Activated T-helper 1 cell treated with anti-CD3 and anti-CD28 coated beads, Interleukin-12 subunit alpha, Interleukin-12 subunit beta, Interleukin-2, Interleukin-4 antibody, amounts not matched to agents 30 ng/mL and 10 ng/mL and 1 ng/mL, durations not matched to agents 14 hours and 24 hours and 36 hours (primary cell): ENCODE measurements at places on chromosomes 6 and 20.
A peak's percentile ranks its signal among the peaks of the same experiment; 100 is the strongest.

DNA sequence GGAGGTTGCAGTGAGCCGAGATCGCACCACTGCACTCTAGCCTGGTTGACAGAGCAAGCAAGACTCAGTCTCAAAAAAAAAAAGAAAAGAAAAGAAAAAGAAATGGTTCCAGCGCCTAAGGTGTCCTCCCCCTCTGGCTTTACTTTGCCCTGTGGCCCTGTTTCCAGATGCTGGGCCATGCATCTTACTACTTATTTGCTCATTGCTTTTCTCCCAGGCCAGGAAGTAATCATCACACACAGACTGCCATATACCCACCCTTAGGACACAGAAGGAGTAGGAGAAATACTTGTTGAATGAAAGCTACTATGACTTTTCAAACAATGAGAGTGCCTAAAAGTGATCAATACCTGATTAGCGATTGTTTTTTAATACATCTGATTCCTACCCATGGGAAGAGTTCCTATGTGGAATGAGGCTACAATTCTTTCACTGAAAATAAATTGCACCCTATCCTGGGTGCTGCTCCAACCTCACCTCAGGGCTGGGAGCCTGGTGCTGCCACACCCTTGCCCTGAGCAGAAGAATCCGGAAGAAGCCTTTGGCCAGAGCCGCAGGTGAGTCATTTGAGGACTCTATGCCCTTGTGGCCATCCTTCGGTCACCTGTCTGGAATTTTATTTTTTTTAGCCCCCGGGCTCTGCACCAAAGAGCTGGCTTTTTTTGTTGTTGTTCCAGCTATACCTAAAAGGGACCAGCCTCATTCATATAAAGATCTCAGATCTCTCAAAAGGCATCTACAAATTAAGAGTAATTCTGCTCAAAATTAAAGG, 22.7 kb upstream of the TFAP2C start:
- H3K4me3 ChIP-seq: no peak overlapping the region
- H3K4me1 ChIP-seq: no peaks in the 10 kb centered on the region
- H3K27ac ChIP-seq: no peak overlapping the region

- H3K4me1 ChIP-seq: no peaks in the 10 kb centered on the region
- H3K36me3 ChIP-seq: peaks cover 30% of the 10 kb centered on the region
- H3K27ac ChIP-seq: no peak overlapping the region
- no peak for DNase-seq
- no peak overlapping the region for H3K4me3 ChIP-seq
- H3K27me3 ChIP-seq: no peaks in the 10 kb centered on the region
These were observed 11.6 kb downstream of the GSS start for GRCh38 chr20:34943808-34944567.

DNA sequence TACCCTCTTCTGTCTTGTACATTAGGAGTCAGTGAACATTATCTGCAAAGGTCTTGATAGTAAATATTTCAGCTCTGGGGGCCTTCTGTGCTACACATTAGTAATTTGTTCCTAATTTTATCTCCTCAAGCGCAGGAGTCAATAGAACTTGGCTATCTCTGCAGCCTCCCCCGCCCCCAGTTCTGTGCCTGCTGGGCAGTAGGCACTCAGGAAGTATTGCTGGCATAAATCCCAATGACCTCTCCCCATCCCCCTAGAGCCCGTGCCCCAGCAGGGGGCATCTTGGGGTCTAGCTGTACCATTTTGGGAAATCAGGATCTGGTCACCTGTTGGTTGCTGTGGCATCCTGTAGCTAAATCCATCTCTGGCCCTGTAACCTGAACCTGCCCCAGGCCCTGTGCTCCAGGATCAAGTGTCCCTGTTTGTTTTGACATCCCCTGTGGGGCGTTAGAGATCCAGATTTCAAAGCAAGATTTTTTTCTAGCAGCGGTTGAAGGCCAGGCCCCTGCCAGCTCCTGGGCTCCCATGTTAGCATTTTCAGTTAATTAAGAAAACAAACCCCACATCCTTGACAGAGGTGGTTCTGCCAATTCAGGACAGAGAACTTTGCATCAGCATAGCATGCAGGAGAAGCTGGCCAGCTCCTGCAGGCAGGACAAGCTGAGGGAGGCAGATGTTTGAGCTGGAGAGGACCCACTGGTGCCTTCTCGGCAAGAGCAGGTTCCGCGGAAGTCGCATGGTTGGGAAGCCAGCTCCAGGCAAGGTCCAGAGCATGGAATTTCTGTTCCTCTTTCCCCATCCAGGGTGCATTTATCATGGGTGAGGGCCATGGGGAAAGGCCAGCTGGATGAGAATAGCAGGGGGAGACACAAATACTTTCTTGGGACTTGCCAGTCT, 32.1 kb downstream of the DAAM2 start:
- no peaks in the 10 kb centered on the region for H3K36me3 ChIP-seq
- H3K4me1 ChIP-seq: no peaks in the 10 kb centered on the region
- DNase-seq: no peak
- H3K27me3 ChIP-seq: peaks cover 3% of the 10 kb centered on the region

DNA sequence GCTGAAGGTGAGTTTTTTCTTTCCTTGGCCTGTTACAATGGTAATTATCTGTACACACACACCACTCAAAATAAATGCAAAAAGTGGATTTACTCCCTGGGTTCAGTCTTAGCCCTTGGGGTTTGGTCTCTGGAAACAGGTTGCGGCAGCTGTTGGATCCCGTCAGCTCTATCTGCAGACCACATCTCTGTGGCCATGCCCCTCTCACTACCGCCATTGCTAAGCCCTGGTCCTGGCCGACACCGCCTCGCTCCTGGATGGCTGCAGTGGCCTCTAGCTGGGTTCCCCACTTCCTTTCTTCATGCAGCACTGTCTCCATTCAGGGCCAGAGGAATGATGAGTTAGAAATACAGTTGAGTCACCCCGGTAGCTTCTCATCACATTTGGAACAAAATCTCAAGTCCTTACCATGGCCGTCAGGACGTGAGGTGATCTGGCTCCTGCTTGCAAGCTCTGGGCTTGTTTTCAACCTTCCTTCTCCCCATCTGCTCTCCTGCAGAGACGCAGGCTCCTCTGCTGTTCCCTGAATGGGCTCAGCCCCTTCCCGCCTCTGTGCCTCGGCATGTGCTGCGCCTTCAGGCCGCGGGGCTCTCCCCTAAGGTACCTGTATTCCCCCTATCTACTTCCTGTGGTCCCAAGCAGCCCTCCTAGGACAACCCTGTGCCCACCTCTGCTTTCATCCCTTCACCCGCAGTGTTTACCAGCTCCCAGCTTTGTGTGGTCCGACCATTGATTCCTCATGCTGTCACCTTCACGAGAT, 38.0 kb downstream of the EFCAB8 start:
- H3K4me1 ChIP-seq: no peaks in the 10 kb centered on the region
- no peak overlapping the region for H3K4me3 ChIP-seq
- H3K36me3 ChIP-seq: no peaks in the 10 kb centered on the region

GRCh38 chr20:52953020-52953419, 19.1 kb upstream of the TSHZ2 start:
- no peaks in the 10 kb centered on the region for H3K4me1 ChIP-seq
- H3K4me3 ChIP-seq: no peak overlapping the region
- H3K27me3 ChIP-seq: peaks cover 2% of the 10 kb centered on the region

DNA sequence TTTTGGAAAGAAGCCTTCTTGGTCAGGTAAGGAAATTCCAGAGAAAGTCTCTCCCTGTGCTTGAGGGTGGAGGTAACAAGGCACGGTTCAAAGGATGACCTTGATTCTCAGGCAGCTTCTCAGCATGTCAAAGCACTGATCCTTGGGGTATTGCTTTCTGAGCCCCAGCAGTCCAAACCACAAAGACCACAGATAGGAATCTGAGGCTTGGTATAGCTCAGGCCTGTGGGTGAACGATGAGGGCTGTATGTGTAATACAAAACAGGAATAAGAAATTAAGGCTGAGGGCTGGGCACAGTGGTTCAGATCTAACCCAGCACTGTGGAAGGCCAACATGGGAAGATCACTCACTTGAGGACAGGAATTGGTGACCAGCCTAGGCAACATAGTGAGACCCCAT, 70.2 kb upstream of the SLC22A1 start:
- H3K4me1 ChIP-seq: peaks cover 27% of the 10 kb centered on the region
- H3K27ac ChIP-seq: peak overlapping the region; percentile 70
- DNase-seq: no peak
- H3K27me3 ChIP-seq: no peaks in the 10 kb centered on the region
- H3K36me3 ChIP-seq: peaks cover 72% of the 10 kb centered on the region

GRCh38 chr20:4071178-4071693, 55.9 kb upstream of the RNF24 start:
- H3K27ac ChIP-seq: no peak overlapping the region
- no peak overlapping the region for H3K4me3 ChIP-seq
- peaks cover 35% of the 10 kb centered on the region for H3K4me1 ChIP-seq
- no peaks in the 10 kb centered on the region for H3K27me3 ChIP-seq
- no peak for DNase-seq

- peaks cover 2% of the 10 kb centered on the region for H3K27me3 ChIP-seq
- H3K4me3 ChIP-seq: no peak overlapping the region
- H3K36me3 ChIP-seq: no peaks in the 10 kb centered on the region
These were observed 78.8 kb downstream of the PTCHD4 start for GRCh38 chr6:48032151-48032550.

DNA sequence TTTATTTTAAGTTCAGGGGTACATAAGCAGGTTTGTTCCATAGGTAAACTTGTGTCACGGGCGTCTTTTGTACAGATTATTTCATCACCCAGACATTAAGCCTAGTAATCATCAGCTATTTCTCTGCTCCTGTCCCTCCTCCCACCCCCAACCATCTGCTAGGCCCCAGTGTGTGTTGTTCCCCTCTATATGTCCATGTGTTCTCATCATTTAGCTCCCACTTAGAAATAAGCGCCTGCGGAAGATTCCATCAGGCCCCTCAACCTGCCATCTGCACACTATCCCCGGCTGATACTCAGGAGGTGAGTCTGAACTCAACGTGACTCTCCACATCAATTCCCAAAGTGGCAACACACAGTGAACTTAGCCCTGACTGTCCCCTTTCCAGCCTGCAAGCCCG, 228.0 kb upstream of the SYNDIG1 start:
- H3K4me1 ChIP-seq: no peaks in the 10 kb centered on the region

- no peak for DNase-seq
- H3K27me3 ChIP-seq: no peaks in the 10 kb centered on the region
- H3K4me1 ChIP-seq: no peaks in the 10 kb centered on the region
- H3K36me3 ChIP-seq: no peaks in the 10 kb centered on the region
These were observed 250.9 kb upstream of the POU3F2 start for GRCh38 chr6:98583506-98583905.

- H3K27ac ChIP-seq: no peak overlapping the region
- H3K4me3 ChIP-seq: no peak overlapping the region
- H3K36me3 ChIP-seq: no peaks in the 10 kb centered on the region
- H3K4me1 ChIP-seq: no peaks in the 10 kb centered on the region
These were observed 133.7 kb downstream of the DST start for GRCh38 chr6:56509031-56509430.

DNA sequence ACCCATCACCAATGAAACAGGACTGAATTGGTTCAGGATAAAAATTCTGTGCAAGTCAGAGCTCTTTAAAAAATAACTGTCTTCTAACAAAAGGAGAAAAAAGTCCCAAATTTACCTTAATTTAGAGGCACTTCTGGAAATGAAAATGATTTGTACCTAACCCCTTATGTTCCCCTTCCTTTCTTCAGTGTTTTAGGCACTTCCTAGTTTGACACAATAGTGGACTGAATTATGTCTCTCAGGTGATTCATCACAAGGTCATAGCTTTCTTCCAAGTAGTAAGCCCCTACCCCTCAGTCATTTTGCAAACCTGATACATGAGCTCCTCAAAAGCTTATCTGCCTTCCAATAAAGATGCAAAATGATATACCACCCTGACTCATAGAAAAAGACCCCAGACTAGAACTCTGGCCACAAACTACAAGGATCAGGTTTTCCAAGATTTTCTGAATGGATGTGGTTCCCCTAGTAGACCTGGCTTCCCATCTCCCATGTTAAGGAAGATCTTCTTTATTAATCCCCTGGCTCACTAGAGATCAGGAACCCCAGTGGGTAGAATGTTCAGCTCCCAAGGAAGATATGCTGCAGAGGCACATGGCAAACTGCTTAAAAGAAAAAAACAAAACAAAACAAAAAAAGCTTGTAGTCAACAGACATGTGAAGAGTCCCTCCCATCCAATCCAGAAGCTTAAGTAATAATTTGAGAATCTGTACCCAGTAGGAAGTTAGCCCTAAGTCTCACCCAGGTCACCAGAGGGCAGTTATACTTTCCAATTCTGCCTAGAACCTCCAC, 3.6 kb downstream of the PPP1R10 start:
- H3K27ac ChIP-seq: peak overlapping the region; percentile 69
- peaks cover 6% of the 10 kb centered on the region for H3K27me3 ChIP-seq
- peaks cover 74% of the 10 kb centered on the region for H3K36me3 ChIP-seq
- peaks cover 65% of the 10 kb centered on the region for H3K4me1 ChIP-seq
- H3K4me3 ChIP-seq: peak overlapping the region; percentile 82
- DNase-seq: no peak

GRCh38 chr6:52566853-52567279, 10.0 kb downstream of the TRAM2 start:
- peaks cover 9% of the 10 kb centered on the region for H3K4me1 ChIP-seq
- peaks cover 10% of the 10 kb centered on the region for H3K27me3 ChIP-seq
- no peak overlapping the region for H3K27ac ChIP-seq
- DNase-seq: no peak
- H3K4me3 ChIP-seq: no peak overlapping the region
- no peaks in the 10 kb centered on the region for H3K36me3 ChIP-seq

GRCh38 chr6:18432180-18432579, 45.0 kb downstream of the RNF144B start:
- H3K27ac ChIP-seq: no peak overlapping the region
- H3K27me3 ChIP-seq: no peaks in the 10 kb centered on the region
- H3K4me1 ChIP-seq: no peaks in the 10 kb centered on the region
- H3K36me3 ChIP-seq: no peaks in the 10 kb centered on the region
- DNase-seq: no peak
- no peak overlapping the region for H3K4me3 ChIP-seq

GRCh38 chr6:10272591-10272990, 142.3 kb downstream of the TFAP2A start:
- H3K27me3 ChIP-seq: peaks cover 2% of the 10 kb centered on the region
- no peak for DNase-seq
- no peak overlapping the region for H3K27ac ChIP-seq
- H3K4me3 ChIP-seq: no peak overlapping the region
- H3K36me3 ChIP-seq: no peaks in the 10 kb centered on the region
- no peaks in the 10 kb centered on the region for H3K4me1 ChIP-seq

GRCh38 chr6:37289931-37290330, 32.0 kb upstream of the TMEM217 start:
- DNase-seq: peak; percentile 54
- H3K36me3 ChIP-seq: peaks cover 55% of the 10 kb centered on the region
- peaks cover 49% of the 10 kb centered on the region for H3K4me1 ChIP-seq
- peak overlapping the region; percentile 89 for H3K27ac ChIP-seq
- no peaks in the 10 kb centered on the region for H3K27me3 ChIP-seq

DNA sequence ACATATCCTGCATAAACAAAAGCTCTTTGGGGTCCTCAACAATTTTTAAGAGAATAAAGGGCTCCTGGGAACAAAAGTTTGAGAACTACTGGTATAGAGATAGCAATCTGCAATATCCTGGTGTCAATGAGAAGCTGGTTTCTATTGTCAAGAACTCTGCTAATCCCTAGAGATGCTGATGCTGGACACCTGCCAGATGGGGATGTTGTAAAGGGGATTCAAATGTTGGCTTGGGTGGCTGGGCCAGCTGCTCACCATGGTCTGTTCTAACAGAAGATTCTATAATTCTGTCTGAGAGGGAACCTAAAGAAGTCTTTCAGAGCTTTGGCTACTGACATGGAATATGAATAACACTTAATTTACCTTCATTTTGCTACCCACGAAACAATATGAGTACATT, 137.8 kb downstream of the BTBD9 start:
- DNase-seq: no peak
- no peak overlapping the region for H3K4me3 ChIP-seq
- H3K4me1 ChIP-seq: no peaks in the 10 kb centered on the region
- peaks cover 2% of the 10 kb centered on the region for H3K27me3 ChIP-seq
- no peak overlapping the region for H3K27ac ChIP-seq

GRCh38 chr6:33770124-33770832, 18.7 kb downstream of the LEMD2 start:
- H3K36me3 ChIP-seq: peaks cover 11% of the 10 kb centered on the region
- no peak for DNase-seq
- H3K27me3 ChIP-seq: peaks cover 8% of the 10 kb centered on the region
- no peak overlapping the region for H3K27ac ChIP-seq
- H3K4me3 ChIP-seq: no peak overlapping the region
